Kidney capillary endothelial cell (primary cell): ENCODE measurements at places on chromosomes 7 and 10.

DNA sequence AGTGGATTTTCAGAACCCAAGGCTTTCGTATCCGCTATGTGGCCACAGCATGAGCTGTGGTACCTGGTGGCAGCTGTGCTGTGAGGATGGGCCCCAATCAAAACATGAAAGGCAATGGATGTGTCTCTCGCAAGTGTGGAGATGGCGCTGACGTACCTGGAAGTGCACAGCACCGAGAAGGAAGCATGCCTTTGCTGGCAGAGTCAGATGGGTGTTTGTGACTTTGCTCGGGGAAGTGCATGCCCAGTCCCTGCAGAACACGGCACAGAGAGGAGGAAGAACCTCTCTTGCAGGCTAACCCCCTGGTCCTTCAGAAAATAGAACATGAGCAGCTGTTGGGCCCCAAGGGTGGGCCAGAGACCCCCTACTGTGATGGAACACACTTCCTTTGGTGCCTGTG lies 654.1 kb upstream of the ZWINT start:
- DNase-seq: no peak

DNA sequence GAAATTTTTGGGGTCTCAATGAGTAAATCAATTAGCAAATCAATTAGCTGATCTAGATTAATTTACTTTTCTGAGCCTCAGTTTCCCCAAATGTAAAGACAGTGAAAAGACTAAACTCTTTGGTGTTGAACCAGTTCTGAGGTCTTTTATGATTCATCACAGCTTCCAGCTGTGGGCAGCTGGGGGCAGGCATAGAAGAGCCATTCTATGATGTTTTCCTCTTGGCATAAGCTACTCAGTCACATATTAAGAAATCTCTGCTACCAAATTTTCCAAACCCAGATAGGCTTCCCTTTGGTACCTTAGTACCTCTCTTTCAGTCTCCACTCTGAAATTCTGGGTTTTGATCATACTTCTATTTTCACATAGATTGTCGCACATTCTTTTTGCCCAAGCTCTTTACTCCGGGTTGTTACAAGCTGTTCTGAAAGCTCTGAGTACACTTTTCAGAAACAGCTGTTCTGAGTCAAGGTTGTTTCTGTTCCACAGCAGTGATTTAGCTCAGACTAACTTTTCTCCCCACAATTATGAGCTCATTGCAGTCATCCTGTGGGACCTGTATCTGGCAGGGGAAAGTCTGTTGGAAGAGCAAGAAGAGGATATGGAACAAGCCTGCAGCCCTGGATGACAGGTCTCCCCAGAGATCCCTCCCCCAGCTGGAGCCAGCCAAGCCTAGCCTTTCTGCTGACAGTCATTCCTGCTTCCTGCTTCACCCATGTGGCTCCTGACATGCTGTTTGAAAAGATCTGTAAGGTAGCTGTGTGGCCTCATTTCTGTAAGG lies 599.6 kb upstream of the GHITM start:
- DNase-seq: peak; percentile 70

GRCh38 chr7:77727936-77728701 lies 31.9 kb downstream of the RSBN1L start:
- peak; percentile 36 for DNase-seq

GRCh38 chr7:106626376-106627164 lies 34.4 kb downstream of the CCDC71L start:
- no peak for DNase-seq

DNA sequence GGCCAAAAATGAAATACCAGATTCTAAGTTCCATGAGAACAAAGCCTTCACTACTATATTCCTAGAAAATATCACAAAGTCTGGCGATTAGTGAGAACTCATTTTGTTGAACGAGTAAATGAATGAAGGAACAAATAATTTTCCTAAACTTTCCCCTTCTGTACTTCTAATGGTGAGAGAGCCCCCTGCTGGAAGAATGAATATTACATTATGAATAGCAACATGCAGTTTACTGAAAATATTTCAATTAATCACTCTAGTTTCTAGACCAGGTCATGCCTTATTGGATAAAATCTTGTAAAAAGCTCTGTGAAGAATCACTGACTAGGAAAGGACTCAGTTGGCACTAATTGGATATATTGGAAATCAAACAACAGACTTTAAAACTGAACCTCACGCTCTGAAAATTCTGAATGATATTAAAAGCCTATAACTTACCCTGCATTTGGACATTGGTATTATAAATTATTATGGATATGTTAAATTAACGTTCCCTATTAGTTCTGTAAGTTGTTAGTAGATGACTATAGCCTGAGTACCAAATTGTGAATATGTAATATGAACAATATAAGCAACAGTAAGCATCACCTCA lies 32.4 kb upstream of the MTPN start:
- peak; percentile 52 for DNase-seq

- DNase-seq: no peak
Observed at GRCh38 chr10:71632896-71633600, 86.5 kb downstream of the C10orf105 start.

DNA sequence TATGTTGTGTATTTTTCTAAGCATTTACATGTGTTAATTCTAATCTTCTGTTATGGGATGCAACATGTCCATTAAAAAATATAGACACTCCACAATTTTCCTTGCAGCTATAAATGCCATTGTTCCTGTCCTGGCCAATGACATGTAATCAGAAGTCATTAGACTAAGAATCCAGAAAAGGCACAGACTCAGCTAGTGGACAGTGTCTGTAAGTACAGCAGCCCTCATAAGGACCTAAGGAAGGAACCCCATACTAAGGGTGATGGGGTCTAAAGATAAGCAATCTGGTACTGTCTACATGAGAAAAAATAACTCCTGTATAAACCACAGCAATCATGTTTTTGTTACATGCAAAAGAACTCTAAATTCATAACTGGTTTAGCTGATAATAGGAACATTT lies 115.9 kb downstream of the GPR85 start:
- DNase-seq: no peak

DNA sequence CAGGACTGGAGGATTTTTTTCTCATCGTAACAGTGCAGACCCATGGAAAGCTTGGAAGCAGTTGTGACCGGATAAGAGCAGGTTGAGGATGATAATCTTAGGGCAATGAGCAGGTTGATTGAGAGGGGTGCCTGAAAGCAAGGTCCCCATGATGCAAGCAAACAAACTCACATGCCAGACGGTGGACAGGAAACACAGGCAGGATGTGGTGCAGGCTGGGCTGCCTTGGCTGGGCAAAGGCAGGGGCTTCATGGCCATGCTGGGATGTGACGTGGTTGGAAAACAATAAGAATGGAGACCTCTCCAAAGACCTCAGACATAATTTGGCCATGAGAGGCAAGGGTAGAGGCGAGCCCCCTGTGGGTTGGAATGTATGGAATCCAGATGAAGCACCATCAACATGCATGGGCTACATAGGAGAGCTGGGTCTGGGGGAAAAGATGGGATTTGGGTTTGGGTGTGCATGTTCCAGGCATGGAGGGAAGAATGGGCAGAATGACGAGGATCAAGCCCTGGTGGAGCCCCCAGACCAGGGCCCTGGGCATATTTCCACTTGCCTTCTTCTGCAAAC lies 58.3 kb downstream of the IKZF1 start:
- no peak for DNase-seq

GRCh38 chr7:98284335-98285036 lies 3.0 kb downstream of the BRI3 start:
- peak; percentile 93 for DNase-seq

- DNase-seq: no peak
Observed at GRCh38 chr7:101612885-101613515, 16.1 kb downstream of the MYL10 start.

GRCh38 chr10:104260775-104261115 lies 6.1 kb downstream of the GSTO1 start:
- DNase-seq: peak; percentile 81

DNA sequence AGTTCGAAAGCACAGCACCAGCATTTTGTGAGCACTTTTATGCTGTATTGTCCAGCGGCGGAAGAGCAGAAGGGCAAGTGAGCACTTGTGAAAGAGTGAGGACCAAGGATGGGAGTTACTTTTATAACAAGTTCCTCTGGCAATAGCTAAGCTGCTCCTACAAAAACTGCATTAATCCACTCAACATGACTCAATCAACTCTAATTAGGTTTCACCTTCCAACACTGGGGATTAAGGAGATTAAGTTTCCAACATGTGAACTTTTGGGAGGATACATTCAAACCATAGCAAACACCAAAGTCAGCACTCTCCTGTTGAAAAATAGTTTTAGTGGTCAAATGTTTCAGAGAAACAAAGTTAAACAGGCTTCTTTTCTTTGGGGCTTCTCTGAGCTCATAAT lies 844.5 kb downstream of the REEP3 start:
- DNase-seq: no peak

GRCh38 chr10:65723525-65723924 lies 1202.3 kb upstream of the LRRTM3 start:
- no peak for DNase-seq

GRCh38 chr7:131610007-131610406 lies 53.6 kb upstream of the PODXL start:
- DNase-seq: no peak

GRCh38 chr7:88539518-88539917 lies 220.0 kb upstream of the ZNF804B start:
- no peak for DNase-seq

- DNase-seq: no peak
Observed at GRCh38 chr10:47059606-47060311, 148.5 kb downstream of the PTPN20 start.

GRCh38 chr7:1721047-1721690 lies 51.1 kb downstream of the ELFN1 start:
- no peak for DNase-seq

- DNase-seq: peak; percentile 46
Observed at GRCh38 chr7:141660259-141660658, 41.7 kb downstream of the DENND11 start.

DNA sequence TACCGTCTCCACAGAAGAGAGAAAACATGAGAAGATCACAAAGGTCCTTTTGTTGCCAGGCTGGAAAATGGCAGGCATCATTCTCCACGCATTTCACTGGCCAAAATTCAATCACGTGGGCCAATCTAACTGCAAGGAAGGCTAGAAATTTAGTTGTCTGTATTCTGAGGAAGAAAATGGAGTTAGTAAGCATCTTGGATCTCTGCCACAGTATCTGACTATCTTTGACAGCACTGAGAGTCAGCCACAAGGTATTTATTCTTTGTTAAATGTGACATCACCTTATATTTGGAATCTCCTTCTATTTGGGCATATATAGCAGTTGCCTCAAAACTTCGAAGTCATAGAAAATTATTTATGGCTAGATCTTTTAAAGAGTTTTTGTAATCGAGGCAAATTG lies 213.9 kb downstream of the NSUN6 start:
- no peak for DNase-seq

- no peak for DNase-seq
Observed at GRCh38 chr7:128407751-128408708, 1.8 kb downstream of the IMPDH1 start.

GRCh38 chr10:133196221-133196915 lies 33.6 kb upstream of the UTF1 start:
- no peak for DNase-seq

DNA sequence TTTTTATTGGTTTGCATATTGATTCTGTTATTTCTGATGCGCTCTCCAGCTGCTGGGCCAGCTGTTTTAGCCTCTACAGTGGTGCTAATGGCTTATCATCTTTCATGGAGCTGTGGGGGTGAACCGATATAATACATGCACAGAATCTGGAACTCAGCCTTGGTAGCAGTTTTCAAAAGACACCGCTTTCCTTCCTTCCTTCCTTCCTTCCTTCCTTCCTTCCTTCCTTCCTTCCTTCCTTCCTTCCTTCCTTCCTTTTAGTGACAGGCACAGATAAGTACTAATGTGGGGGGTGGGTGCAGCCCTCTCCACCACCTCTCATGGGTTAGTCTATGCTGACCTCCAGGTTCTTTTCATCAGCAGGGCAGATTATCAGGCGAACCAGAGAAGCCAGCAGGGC lies 31.9 kb upstream of the C10orf53 start:
- DNase-seq: no peak

DNA sequence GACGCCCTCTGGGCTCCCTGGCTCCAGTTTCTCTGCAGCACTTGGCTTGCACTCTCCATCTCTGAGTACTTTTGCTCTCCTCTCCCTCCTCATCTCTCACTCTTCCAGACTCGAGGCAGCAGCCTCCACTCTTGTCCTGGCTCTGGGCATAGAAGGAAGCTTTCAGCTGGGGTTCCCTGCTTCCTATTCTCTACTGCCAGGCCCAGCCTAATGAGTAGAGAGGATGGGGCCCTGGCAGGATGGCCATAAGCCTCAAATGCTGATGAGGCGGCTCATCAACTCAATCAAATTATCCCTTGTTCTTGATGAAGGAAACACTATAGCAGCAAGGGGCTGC lies 55.8 kb downstream of the NEURL1 start:
- no peak for DNase-seq

DNA sequence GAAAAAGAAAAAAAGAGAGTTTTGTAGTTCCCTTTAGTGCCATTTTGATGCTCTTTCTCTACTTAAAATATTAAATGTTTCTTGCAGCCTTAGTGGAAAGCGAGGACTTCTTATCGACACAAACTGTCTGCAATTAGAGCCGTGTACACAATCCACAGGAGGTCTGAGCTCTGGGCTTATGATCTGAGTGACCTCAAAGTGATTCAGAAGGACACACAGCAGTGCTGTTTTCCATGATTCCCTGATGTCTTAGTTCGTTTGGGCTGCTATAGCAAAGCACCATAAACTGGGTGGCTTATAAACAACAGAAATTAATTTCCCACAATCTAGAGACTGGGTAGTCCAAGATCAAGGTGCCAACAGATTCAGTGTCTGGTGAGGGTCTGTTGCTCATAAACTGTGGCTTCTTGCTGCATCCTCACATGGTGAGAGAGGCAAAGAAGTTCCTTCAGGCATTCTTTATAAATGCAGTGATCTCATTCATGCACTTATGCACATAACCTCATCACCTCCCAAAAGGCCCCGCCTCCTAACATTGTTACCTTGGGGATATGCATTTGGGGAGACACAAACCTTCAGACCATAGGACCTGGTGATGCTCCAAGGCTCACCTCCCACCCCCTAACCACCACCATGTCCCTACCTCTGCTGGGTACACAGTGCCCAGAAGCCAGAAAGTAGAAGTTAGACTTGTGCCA lies 204.5 kb upstream of the GHITM start:
- DNase-seq: no peak

DNA sequence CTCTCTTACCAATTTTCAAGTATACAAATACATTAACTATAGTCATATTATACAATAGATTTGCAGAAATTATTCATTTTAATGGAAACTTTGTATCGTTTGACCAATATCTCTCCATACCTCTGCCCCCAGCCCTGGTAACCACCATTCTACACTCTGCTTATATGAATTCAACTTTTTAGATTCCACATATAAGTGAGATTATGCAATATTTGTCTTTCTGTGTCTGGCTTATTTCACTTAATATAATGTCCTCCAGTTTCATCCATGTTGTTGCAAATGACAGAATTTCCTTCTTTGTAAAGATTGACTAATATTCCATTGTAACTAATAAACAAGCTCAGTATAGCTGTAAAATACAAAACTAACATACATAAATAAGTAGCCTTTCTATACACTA lies 55.4 kb downstream of the A1CF start:
- no peak for DNase-seq

GRCh38 chr7:107913851-107914250 lies 22.9 kb downstream of the DLD start:
- DNase-seq: peak; percentile 12

GRCh38 chr10:84494849-84495180 lies 166.4 kb downstream of the CCSER2 start:
- DNase-seq: no peak

- DNase-seq: peak; percentile 92
Observed at GRCh38 chr7:22433710-22434460, 66.1 kb downstream of the STEAP1B start.

- no peak for DNase-seq
Observed at GRCh38 chr7:37045681-37046179, 321.4 kb upstream of the AOAH start.

GRCh38 chr10:78541481-78542140 lies 507.9 kb downstream of the RPS24 start:
- no peak for DNase-seq

- no peak for DNase-seq
Observed at GRCh38 chr10:74738052-74738451, 88.3 kb upstream of the KAT6B start.
